ENCODE measurements at places on chromosomes 2 and 18.

DNA sequence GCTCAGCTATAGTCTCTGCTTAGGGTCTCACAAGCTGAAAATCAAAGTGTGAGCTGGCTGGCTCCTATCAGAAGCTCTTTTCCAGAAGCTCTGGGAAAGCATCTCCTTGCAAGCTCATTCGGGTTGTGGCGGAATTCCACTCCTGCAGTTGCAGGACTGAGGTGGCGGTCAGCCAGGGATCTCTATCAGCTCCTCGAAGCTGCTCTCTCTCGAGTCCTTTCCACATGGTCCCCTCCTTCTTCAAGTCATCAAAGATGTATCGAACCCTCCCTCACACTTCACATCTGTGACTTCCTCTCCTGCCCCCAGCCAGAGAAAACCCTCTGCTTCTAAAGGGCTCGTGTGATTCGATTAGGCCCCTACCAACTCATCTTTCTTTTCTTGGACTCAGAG is 141.7 kb downstream of the ZFP36L2 start:
- no peak for DNase-seq

DNA sequence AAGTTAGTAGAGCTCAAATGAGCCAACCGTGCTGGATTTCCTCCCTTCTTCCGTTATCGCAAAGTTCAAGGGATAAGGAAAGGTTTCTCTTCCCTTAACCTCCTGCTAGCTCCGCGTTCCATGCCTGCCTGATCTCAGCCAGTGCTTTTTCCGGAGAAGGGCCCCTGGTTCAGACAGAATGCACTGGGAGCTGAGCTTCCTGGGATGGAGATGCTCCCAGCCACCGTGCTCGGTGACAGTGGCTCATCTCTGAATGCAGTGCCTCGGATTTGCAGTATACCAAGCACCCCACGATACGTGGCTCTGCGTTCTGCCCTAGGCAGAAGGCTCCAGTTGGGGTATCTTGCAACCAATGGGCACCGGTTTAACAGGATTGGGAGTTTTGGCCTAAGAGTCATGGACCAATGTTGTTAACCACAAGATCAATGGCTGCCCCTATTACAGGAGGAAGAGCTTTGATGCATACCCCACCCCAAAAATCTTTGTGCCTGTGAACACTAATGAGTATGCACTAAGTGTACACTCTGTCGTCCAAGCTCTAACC is 876 bp downstream of the CNTNAP5 start:
- no peak for DNase-seq

DNA sequence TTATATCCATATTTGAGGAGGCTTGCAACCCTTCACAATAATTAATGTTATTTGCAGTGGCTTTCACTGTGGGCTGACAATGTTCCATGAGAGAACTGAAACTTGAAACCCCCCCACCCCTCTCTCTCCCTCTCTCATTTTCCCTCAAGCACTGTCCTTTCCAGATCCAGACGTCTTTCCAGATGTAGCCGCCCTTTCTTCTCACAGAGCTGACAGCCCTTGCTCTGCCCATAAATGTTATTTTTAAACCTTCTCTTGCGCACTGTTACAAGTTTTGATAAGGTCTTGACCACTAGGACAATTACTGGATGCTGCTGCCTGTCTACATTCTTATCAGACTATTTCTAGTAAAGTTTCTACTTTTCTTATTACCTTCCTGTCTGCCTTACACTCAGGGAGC is 91.4 kb upstream of the LINC00305 start:
- DNase-seq, result no peak

- no peak for DNase-seq
Observed at GRCh38 chr18:76979111-76979751, 153.4 kb downstream of the MBP start.

DNA sequence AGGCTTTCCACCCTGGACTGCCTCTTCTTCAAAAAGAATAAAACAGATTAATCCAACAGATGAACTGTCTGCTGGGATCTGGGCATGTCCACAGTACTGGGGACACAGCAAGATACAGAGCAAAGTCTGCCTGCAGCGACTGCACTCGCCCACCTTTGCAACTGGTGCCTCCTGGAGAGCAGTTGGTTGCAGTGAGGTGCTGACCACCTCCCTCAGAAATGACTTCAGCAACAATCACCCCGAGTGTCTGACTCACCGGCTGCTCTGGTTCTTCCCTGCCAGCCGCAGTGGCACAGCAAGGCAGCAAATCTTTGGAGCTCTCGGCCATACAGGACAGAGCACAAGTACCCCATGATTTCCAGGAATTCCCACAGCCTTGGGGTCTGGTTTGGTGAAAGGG is 179.7 kb downstream of the ANAPC1 start:
- no peak for DNase-seq

DNA sequence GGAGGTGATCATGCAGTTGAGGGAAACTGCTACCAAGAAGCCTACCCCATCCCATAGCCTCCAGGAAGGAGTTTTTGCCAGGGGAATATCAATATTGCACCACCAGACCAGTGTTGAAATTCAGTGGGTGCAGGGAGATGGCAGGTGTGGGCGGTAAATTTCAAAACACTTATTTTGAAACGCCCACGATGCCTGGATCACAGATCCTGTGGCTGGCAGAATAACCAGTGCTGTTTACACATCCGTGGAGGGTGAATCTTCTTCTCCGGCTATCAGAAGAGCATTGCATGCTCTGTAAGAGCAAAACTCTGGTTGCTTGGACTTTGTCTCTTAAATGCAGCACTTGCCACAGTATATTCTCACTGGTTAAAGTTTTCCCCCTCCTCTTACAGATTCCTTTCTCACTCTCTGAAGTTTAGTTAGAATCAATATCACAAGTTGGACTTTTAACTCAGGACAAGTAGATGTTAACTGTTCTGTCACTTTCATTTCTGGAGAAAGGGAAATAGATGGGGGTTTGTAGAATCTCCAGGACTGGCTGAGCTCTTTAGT is 70.5 kb upstream of the ZCCHC2 start:
- DNase-seq, result no peak

- no peak for DNase-seq
Observed at GRCh38 chr2:109065391-109065734, 63.6 kb upstream of the SH3RF3 start.

DNA sequence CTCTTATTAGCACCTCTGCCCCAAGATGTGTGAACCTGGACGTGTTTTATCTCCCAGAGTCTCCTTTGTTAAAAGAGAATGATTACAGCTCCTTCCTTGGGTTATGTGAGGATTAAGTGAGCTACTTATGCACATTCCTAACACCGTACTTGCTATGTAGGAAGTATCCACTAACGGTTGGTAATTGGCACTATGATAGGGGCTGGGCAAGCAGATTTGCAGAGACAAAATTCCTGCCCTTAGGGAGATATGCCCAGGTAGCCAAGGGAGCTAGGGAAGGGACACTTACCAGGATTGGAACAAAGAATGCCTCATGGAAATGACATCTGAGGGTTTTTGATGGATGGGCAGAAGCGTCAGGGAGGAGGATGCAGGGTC is 11.5 kb upstream of the ALPK2 start:
- no peak for DNase-seq

DNA sequence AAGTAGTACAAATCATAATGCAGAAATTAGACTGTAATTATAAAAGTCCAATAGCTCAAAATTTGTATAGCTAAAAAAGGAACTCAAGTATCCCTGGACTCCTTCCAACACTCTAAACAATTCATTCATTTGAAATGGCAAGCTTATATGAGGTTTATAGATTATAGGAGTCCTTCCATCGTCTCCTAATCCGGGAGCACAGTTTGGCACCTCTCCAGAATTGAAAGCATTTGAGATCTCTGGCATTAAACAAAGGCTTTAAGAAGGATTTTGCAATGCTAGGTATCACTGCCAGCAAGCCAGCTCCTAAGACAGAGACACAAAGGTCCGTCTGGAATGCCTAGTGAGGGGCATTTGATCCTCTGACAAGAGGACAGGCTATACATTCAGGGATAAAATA is 90.9 kb downstream of the ACVR1 start:
- DNase-seq, result no peak
